ENCODE measurements at places on chromosomes 7 and 10.

DNA sequence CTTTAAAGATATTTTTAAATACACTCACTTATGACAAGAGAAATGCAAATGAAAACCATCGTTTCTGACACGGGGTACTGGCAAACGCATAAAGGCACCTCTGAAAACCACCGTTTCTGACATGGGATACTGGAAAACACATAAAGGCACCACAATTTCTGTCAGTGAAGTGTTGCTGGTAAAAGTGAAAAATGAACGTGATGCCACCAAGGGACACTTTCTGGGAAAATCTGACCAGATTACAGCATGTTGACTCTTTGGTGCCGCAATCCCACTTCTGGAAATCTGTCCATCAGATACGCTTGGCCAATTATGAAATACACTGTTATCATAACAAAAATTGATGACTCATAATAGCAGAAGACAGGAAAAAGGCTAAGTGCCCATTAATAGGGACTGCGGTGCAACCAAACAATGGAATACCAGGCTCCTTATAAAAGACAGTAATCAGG is 131.7 kb downstream of the ZMYND11 start:
- no peak for DNase-seq

DNA sequence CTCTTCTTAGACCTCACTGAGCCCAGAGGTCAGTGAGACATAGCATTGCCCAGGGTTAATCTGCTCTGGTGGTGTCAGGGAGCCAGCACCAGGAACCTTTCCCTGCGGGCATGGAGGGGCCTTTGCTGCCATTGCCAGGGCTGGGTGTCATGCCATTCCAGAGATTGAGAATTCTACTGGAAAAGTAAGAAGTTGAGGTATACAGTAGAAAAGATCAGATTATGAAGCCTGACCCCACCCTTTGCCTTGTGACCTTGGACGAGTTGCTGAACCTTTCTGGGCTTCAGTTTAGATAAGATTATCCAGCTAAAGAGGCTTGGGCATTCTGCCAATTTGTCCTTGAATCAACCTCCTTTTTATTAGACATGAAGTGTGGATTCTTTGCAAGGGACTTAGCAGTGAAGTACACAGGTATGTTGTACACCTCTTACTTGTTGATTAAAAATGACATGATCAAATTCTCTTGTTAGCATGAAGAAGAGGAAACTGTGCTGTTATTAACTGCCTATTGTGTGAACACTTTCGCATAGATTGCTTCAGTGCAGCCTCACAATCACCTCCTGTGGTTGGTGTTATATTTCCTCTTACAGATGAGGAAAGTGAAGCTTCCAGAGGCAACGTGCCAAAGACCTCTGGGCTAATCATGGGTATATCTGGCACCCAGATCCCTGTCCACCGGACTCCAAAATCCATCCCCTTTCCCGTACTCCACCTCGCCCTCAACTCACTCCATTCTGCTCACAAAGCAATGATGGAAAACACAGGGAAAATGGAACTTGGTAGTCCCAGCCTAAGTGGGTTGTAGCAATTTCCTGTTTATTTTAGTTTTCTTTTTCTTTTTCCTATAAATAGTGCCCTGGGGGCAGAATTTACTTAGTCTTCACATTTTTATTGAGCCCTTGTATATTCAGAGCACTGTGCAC is 151.3 kb downstream of the CAMK1D start:
- DNase-seq, result no peak

DNA sequence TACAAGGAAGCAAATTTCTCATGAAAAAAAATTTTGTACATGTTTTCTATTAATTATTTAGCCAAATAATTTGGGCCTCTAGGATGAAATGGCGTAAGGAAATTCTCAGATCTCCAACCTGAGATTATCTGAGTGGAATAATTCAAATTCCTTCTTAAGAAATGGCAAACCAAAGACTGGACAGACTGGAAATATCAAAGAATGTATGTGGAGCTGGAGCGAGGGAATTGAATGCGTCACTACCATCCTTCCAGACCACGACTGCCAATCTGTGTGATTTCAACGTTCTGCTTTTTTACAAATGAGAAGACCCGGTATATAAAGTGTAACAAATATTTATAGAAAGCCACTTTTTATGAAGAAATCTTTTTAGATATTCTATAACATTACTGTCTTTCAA is 12.4 kb upstream of the BLNK start:
- DNase-seq, result no peak

GRCh38 chr7:129401967-129402860 is 32.0 kb upstream of the STRIP2 start:
- DNase-seq, result peak; percentile 9
